Inflammatory macrophage (primary cell): ENCODE measurements at places on chromosomes 4 and X.

GRCh38 chr4:6878451-6879059, 31.1 kb upstream of the TBC1D14 start:
- DNase-seq = no peak

DNA sequence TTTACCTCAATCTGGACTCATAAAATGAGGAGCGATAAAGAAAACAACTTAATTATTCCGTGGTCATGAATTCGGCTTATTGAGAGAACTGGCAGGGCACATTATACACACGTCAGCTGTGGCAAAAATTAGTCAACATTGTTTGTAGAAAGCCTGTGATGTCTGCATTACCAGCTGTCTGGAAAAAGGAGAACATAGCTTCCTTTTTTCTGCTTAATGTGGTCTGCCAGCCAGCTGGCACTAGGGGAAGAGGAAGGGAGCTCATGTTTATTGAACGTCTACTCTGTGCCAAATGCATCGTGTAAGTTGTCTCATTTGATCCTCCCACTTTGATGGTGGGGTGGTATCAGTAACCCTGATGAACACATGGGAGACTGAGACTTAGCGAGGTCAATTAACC, 367.6 kb downstream of the ARHGAP24 start:
- DNase-seq = peak; percentile 82

DNA sequence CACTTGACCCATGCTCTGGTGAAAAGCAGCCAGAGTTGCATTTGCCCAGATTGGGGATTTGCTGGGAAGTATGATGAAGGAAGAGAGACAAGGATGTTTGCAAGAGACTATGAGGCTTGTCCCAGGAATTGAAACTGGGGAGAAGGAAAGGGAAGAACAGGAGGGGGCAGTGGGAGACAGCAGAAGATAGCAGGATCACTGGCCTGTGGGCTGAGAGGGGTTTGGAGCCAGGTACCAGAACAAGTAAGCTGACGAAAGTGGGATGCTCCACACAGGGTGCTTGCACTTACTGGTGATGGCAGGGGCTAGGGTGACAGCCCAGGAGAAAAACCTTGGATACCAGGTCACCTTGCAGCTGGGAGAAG, 3.4 kb upstream of the LETM1 start:
- no peak for DNase-seq

DNA sequence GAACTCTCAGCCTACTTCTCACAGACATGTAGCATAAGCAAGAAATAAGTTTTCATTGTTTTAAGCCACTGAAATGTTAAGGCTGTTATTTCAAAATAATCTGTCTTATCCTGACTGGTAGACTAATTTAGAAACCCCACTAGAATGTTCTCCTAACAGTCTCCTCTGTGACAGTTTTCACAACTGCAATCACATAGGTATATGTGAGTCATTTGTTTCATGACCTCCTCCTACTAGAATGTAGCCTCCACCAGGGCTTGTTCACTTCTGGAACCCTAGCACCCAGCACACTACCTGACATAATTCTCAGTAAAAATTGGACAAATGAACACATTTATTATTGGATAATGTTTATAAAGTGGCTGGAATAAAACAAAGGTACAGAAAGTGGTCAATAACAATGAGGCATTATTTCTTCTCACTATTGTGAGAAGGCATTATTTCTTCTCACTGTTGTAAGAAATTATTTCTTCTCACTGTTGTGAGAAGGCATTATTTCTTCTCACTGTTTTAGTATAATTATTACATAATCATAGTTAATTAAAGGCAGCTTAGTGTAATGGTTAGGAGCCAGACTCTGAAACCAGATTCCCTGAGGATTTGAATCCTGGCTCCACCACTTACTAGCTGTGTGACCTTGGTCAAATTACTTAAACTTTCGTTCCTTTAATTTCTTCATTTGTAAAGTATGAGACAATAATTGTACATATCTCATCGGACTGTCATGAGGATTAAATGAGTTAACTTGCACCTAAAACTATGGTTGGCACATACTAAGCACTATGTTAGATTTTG, 251.5 kb downstream of the RASL11B start:
- no peak for DNase-seq

DNA sequence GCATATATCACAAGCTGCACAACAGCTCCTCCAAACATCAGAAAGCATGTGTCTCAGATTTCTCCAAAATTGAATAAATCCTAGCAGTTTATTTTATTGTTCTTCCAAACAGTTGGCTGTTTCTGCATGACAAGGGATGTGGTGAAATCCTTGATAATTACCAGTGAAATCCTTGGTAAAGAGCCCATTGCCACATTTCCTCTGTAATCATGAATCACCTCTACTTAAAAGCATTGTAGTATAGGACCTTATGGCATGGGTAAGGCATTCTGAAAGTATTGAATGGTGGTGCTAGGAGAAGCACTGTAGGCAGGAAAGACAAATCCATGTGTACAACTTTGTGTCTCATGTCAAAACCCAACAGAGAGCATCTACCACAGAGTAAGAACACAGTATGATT, 135.8 kb upstream of the NDST3 start:
- DNase-seq = peak; percentile 3

- DNase-seq = no peak
Observed at GRCh38 chr4:66930206-66930605, 615.1 kb downstream of the CENPC start.
